Progenitor cell of endocrine pancreas (in vitro differentiated cells): ENCODE measurements at places on chromosomes 4 and X. TPM values are rescaled to one million over a fixed set of nuclear protein-coding genes. Genes with fewer than 3 reads are reported as not detected.

DNA sequence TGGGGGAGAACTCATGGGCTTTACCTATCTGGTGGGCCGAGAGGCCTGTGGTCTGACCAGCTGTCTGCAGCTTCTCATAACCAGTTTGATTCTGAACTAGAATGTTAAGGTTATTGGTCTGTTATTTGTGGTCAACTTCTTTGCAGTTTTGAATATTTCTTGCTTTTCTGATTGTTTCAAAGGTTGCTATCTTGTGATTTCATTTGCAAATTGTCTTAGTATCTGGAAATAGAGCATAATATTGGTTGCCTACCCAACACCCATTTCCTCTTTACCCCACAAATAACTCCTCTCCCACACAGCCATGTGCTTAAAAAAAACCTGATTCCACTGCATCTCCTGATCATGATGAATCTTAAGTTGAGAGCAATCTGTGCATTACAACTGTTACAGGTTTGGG, 39.1 kb upstream of the BMP2K start:
- peaks cover 5% of the 10 kb centered on the region for H3K4me1 ChIP-seq
- no peaks in the 10 kb centered on the region for H3K27me3 ChIP-seq
- DNase-seq, result no peak
- no peaks in the 10 kb centered on the region for H3K36me3 ChIP-seq
- no peak overlapping the region for H3K4me3 ChIP-seq

- no peaks in the 10 kb centered on the region for H3K36me3 ChIP-seq
- no peaks in the 10 kb centered on the region for H3K27me3 ChIP-seq
- H3K4me3 ChIP-seq, result no peak overlapping the region
- no peak overlapping the region for H3K27ac ChIP-seq
- DNase-seq, result no peak
- peaks cover 31% of the 10 kb centered on the region for H3K4me1 ChIP-seq
Observed at GRCh38 chrX:133655275-133656265, 240.3 kb upstream of the GPC4 start.

DNA sequence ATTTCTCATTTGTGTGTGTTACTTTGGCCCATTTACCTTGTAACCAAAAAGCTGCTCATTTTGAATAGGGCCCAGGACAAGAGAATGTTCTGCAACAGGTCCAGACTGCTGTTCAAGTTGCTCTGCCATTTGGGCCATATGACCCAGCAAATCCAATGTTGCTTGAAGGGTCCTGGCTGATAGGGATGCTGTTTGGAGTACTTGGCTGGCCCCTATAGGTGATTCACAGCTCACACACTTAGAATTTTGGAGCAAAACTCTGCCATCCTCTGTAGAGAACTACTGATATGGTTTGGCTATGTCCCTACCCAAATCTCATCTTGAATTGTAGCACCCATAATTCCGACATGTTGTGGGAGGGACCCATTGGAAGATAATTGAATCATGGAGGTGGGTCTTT, 131.5 kb downstream of the AASDH start:
- no peaks in the 10 kb centered on the region for H3K27me3 ChIP-seq
- no peak for DNase-seq
- no peak overlapping the region for H3K4me3 ChIP-seq
- H3K36me3 ChIP-seq, result peaks cover 20% of the 10 kb centered on the region
- peaks cover 30% of the 10 kb centered on the region for H3K4me1 ChIP-seq

MTMR1 gene
- total RNA-seq, result 28.4 and 28.5 TPM in 2 replicates

DNA sequence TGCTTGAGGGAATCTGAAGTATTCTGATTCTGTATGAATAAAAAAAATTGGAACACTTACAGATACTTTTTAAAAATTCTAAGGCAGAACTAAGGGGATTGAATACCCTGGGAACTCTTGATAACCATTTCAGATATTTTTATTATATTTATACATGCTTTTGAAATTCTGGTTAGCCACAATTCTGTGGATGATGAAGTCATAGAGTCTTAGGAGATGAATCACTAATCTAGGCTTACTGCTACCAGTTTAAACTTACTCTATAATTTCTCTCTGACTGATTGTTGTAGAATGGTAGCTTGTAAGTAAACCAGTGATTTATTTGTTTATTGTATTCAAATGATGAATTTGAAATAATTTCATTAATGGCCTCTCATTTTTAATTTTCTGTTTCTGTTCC, 11.4 kb upstream of the SLAIN2 start:
- no peak for DNase-seq
- peaks cover 31% of the 10 kb centered on the region for H3K4me1 ChIP-seq
- no peak overlapping the region for H3K4me3 ChIP-seq
- H3K27me3 ChIP-seq, result peaks cover 59% of the 10 kb centered on the region

ARL13A gene
- total RNA-seq, result not detected in 2 replicates
